CD4-positive, alpha-beta T cell treated with Interleukin-2 at 100 ng/mL for 4 hours (primary cell): ENCODE measurements at places on chromosomes 1 and 21.

- no peak for DNase-seq
These were observed at the start of gene TNNT2 for GRCh38 chr1:201377611-201378092. Gene TNNT2 (minus strand): TSS chr1:201377680. CDS start chr1:201373254, 4,426 bp downstream.

DNA sequence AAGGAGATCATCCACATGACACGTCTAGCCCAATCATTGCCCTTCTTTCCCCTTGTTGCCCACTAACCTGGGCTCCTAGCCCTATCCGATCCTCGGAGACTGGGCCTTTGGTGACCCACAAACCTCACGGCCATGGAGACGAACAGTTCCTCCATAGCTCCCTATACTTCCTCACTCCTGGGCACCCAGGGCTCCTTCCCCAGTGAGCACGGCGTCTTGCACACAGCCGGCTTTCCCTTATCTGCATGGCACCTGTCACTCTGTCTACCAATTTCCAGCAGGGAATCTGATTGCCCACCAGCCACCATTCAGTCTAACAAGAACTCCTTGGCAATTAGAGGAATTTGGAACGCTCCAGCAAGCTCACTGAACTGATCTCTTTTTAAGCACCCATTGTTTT, 3.1 kb downstream of the GNG4 start:
- no peak for DNase-seq

DNA sequence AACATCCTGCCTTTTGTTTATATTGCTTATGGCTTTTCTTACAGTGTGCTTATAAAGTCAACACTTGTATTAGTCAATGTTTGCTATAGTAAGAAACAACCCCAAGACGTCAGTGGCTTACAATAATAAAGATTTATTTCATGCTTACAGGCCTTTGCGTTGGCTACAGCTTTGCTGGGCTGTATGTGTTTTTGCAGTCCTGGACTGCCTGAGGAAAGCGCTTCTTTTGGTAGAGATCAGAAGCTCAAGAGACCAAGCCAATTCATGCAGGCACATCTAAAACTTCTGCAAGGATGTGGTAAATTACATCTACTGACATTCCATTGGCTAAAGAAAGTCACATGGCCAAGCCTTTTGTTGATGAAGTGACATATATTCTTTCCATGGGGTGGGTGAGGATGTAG, 17.5 kb upstream of the PRKAA2 start:
- DNase-seq = no peak

- no peak for DNase-seq
These were observed 53.8 kb downstream of the PRDM2 start for GRCh38 chr1:13753636-13754402.

DNA sequence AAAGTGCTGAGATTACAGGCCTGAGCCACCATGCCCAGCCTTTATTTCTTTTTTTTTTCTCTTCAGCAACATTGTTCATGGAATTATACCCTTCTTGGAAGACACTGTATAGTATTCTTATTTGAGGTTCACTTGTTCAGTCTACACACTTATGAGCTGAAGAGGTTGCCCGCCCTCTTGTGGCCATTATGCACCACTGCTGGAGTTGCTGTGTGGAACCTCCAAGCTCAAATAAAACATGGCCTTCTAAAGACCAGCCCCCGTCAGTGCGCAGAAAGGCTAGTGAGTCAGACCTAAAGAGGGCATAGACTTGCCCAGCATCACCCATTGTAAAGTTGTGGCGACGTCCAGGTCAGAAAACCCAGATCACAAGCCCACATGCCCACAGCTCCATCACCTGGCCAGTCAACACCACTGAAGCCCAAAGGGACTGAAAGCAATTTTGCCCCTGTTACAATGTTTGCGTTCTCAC, 20.4 kb downstream of the LURAP1 start:
- peak; percentile 67 for DNase-seq

GRCh38 chr1:245091818-245092637, 62.8 kb upstream of the KIF26B start:
- no peak for DNase-seq
